ENCODE measurements at places on chromosomes 3 and 15. TPM values are rescaled to one million over a fixed set of nuclear protein-coding genes. Genes with fewer than 3 reads are reported as not detected.
A peak's percentile ranks its signal among the peaks of the same experiment; 100 is the strongest.

DNA sequence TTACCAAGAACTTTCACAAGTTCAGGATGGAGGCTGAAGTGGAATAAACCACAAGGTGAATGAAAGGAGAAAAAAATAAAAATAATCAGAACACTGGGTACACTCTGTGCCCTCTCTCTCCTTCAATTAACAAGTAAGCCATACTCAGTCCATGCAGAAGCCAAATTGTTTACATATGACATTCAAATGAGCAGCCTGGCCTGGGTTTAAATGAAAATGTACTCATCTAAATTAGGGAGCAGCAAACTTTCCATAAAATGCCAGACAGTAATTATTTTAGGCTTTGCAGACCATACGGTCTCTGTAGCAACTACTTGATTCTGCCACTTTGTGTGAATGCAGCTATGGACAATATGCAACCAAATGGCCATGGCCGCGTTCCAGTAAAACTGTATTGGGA is 376.6 kb downstream of the MAGI1 start:
- DNase-seq: no peak

GRCh38 chr3:63364910-63365309 is 86.8 kb downstream of the SYNPR start:
- DNase-seq: no peak

DNA sequence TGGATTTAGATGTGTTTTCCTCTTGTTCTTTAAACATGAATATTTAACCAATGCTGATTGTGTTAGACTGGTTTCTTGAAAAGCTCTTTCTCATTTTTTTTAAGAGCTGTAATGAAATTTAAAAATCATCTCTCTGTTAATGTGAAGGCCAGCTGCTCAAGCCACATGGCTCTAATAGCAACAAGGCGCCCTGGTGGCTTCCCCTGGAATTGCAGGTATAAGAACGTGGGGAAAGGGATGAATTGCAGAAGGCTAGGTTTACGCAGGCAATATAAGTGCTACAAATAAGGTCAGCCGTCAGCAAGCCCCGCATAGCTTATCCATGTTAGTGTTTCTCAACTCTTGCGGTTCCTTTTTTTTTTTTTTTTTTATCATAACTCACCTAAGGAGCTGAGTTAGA is 108.5 kb downstream of the SAMMSON start:
- DNase-seq: no peak

GRCh38 chr15:35126236-35126635 is 41.1 kb upstream of the NANOGP8 start:
- DNase-seq: no peak

Gene GTF2A2
- 116 TPM for polyA plus RNA-seq

DNA sequence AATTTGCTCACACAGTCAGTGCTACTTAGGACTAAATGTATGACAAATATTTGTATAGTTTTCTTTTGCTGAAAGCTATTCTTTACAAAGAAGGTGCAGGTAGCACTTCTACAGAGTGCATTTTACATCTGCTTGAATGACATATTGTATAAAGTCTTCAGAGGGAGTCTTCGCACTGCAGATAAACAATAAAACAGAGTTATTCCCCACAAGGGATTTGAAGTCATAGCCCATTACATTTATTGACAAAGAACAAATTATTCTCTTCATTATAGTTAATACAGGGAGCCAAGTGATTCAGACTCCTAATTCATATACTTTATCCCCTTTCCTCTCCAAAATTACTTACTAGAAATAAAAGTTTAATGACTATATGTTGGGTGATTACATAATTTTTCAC is 529.7 kb downstream of the EDEM1 start:
- DNase-seq: no peak

Gene RBM5
- polyA plus RNA-seq: 250 TPM

DNA sequence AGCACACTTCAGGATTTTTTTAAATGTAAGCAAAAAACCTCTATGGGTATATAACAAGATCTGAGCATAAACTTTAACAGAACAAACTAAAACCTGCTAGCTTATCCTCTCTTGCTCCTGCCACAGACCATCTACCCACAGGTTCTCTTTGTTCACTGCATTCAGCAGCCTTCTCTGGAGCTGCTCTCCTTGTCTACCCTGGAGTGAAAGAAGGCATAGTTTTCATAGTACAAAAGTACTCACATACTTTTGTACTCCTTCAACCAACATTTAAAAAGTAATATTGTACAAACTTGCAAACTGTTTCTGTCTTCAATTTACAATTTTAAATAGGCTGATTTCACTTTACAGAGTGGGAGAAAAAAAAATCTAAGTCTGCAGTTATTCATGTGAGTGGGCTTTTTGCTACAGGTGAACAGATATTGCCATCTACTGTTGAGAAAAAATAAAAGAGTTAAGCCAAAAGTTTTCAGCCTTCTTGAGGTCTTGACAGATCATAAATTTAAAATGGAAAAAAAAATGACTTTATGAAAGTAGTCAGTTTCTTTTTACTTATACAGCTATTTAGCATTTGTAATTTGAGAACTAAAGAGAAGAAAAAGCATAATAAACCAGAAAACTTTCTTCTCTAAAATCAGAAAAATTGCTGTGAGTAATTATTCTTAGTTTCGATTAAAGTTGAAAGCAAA is 20.4 kb downstream of the TERC start:
- peak; percentile 38 for DNase-seq

DNA sequence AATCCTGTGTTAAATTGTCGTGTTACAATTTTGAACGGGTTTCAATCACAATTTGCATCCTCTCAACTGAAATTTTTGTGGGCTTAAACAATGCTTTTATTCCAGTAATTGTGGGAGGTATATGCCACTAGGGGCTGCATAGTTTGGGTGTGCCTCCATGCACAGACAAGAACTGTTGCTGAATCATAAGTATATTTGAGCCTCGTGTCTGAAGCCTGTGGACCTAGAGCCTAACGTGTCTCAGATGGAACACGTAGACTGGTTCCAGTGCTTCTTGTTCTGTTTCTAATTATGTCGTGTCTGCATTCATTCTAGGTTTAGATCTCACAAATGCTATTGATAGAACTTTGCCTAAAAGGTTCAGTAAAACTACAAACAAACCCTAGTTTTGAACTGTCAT is 363.4 kb downstream of the RBMS3 start:
- no peak for DNase-seq

- no peak for DNase-seq
These were observed 121.7 kb upstream of the TLE3 start for GRCh38 chr15:70219256-70219895.

Gene FYCO1
- polyA plus RNA-seq: 18.9 TPM

DNA sequence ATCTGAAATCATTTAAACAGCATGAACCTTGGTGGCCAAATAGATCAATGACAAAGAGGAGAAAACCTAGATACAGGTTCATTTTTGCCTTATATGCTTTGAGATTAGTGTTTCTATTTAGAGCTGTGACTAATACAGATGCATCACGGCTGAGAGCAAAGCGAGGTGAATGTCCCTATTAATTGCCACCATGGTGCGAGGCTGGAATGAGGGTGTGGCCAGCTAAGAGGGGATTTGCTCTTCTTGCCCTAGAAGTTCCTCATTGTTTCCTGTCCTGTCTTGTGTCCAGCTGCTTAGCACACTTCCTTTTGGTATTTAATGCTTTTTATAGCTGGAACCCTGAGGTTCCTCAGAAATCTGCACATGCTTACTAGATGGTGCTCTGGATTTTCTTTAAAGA is 339.1 kb upstream of the RGMA start:
- no peak for DNase-seq

DNA sequence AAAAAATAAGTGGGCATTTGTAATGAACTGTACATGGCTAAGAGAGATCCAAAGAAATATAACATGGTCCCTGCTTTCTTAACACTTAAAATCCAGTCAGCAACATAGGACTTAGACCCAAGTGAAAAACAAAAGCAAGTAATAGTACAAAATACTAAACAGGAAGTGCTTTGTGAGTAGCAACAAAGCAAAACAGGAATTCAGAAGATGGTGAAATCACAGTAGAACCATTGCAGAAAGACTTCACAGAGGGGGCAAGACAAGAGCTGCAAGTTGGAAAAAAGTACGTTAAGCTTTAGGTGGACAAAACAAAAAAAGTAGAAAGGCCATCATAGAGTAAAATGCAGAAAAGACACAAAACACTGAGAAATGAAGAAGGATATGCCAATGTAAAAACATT is 116.0 kb downstream of the TBC1D5 start:
- DNase-seq: no peak

DNA sequence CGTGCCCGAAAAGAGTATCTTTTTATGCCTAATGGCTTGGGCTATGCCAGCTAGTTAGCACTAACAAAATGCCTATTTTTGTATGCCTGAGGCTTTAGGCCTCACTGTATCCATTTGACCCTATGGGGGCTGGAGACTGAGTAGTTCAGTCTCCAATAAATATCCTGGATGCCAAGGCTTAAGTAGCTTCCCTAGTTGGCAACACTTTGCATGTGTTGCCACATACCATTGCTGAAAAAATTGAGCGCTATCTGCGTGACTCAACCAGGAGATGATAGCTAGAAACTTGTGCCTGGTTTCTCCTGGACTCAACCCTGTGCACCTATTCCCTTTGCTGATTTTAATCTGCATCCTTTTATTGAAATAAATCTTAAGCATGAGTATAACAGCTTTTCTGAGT is 58.4 kb upstream of the ATP2C1 start:
- DNase-seq: no peak

Gene PPARG
- 28.5 TPM for polyA plus RNA-seq

GRCh38 chr15:58114388-58114787 is 23.8 kb upstream of the AQP9 start:
- DNase-seq: no peak

Gene KCTD6
- polyA plus RNA-seq: 37.6 TPM

- DNase-seq: no peak
These were observed 80.2 kb upstream of the TPM1 start for GRCh38 chr15:62962101-62962995.

DNA sequence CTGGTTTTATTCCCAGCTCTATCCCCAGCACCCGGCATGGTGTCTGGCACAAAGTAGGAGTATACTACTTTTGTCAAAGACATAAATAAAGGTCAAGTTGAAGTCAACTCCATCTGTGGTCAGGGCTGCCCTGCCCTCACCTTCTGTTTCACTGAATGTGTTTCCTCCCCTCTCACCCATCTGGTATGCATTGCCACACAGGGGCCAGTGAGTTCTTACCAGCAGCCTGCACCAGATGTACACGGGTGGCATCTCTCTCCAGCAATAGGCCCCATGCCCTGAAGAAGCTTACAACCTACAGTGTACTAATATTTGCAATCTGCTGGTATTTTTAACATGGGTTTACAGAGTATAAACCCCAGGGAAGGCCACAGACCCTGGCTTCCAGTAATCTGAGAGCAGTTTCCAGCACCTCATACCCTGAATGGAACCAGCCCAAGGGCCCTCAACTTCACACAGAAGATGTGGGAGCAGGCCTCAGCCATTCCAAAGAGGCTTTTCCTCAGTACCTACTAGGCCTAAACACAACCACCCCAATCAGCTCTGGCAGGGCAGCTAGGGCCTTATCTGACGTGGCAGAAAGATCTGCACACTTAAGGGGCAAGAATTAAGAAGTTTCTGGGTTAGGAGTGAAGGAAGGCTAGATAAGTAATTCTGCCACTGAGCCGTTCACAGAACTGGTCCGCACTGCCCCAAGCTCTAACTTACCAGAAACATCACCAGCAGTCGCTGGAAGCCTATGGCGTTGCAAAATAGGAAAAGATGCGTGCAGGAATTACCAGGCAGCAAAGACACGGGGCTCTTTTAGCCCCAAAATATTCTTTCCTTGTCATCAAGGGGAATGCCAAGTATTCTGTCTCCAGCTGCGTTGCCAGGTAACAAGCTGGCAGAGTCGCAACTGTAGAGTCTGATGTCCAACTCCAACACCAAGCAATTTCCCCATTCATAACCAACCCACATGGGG is 2.1 kb downstream of the IDH2 start:
- DNase-seq: no peak

Gene CFAP91
- polyA plus RNA-seq: 34.8 TPM

- no peak for DNase-seq
These were observed 57.1 kb downstream of the EPHB1 start for GRCh38 chr3:134852132-134852531.

DNA sequence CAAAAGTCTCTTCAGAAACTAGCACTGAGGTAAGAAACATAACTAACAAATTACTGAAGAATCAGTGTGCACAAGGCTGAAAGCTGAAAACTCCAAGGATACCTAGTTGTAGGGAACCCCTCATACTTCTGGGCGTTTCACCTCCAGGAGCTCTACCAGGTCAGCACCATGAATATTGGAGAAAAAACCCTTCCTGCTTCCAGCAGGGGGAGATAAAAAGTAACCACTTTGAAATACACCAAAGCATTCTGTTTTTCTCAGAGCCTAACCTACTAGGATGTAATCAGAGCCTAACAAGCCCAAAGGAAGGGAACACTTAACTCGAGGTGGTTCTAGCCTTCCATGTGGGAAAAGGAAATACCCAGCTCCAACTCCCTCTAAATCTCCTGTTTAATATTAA is 175.8 kb upstream of the MME start:
- DNase-seq: no peak

Gene AGTR1
- polyA plus RNA-seq: 24.3 TPM

DNA sequence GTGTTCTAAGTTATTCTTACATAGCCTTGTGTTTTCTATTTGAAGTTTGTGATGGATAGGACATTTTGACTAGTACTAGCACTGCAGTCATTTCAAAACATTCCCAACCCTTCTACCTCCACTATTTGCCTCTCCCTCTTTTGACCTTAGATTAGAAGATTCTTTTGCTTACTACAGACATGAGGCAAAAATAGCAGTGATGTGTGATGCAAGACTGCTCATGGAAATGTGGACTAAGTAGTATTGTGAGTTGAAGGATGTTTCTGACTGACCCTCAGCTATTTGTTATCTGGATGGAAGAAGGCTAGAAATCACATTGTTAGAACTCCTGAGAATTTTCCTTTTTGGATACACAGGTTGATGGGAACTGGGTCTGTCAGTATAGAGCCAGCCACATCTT is 45.9 kb downstream of the ATP2C1 start:
- no peak for DNase-seq

GRCh38 chr3:99817047-99817436 is 620 bp upstream of the CMSS1 start:
- DNase-seq: peak; percentile 17

- DNase-seq: no peak
These were observed 85.2 kb downstream of the KBTBD8 start for GRCh38 chr3:67083277-67083676.

GRCh38 chr15:68410466-68411342 is 21.3 kb downstream of the ITGA11 start:
- DNase-seq: no peak

Data from renal pelvis (tissue), 12 donors.